Retinal pigment epithelial cell (primary cell): ENCODE measurements at places on chromosomes 6 and 20.

GRCh38 chr20:47154089-47154488, 202.4 kb downstream of the ZMYND8 start:
- DNase-seq, result no peak

DNA sequence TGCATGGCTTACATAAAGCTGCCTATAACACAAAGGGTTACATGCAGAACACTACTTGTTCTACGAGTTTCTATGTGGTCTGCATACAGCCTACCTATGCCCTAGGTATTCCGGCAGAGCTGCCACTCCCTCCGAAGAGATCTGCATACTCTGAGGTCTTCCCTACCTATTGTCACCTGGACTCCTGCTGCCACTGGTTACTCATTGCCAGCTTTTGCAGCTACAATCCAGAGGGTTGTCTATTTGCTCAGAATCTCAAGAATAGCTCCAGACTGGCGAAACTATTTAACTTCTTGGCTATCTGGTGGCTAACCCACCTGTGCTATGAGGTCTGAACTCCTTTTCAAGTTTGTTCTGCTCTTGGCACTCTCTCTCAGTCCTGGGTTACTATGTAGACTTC, 323.3 kb downstream of the BMP2 start:
- DNase-seq, result no peak

GRCh38 chr6:113562248-113562647, 294.9 kb upstream of the MARCKS start:
- no peak for DNase-seq

DNA sequence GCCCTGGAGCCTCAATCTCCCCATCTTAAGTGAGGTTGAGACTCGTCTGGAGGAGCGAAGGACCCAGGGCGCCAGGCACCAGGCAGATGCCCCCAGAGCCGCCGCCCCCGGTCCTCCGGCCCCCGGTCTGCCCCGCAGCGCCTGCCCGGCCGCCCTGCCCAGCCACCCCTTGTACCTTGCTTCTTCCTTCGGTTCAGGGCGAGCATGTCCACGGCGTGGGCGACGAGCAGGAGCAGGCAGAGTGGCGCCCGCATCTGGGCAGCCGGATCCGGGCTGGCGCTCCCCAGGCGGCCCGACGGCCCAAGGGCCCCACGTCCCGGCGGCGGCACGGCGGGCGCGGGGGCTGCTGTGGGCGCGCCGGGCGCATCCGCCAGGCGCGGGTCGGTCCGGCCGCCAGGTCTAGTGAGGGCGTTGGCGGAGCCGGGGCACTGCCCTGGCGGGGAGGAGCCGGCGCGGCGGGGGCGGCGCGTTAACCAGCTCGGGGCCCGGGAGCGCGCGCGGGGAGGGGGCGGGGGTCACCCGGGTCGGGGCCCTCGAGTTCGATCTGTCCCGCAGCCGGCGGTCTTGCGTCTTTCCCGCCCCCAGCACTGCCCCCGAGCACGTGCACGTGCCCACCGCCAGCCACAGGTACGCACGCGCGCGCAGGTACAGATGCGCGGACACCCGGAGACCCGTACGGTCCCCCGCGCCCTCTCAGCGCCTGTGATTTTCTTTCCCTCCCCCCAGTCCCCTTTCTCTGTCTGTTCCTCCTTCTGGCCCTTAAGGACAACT, at the start of gene RSPO4:
TSS of gene RSPO4 (minus strand) at position 401 of the 771 bp plus-strand sequence. CDS start at position 254, 147 bp downstream.
- no peak for DNase-seq

DNA sequence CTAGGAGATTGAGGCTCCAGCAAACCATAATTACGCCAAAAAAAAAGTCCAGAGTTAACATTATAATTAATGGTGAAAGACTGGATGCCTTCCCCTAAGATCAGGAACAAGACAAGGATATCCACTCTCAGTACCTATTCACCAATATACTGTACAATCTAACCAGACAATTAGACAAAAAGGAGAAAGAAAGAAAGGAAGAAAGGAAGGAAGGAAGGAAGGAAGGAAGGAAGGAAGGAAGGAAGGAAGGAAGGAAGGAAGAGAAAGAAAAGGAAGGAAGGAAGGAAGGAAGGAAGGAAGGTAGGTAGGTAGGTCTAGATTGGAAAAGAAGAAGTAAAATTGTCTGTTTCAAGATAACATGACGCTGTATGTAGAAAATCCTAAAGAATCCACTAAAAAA, 50.7 kb downstream of the TASP1 start:
- DNase-seq, result no peak

- DNase-seq, result no peak
Observed at GRCh38 chr6:164331026-164331425, 916.5 kb downstream of the QKI start.

DNA sequence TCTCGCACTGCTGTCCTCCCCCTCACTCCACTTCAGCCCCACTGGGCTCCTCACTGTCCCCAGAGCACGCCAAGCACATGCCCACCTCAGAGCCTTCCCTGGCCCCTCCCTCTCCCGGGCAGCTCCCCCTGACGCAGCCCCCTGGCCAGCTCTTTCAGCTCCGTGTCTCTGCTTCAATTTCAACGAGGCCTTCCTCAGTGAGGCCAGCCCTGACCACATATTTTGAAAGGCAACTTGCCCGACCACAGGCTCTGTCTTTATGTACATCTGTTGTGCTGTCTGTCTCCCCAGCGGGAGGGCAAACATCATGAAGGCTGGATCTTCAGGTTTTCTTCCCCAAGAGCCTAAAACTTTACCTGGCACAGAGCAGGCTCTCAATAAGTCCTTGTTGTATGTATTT, 44.6 kb downstream of the JPH2 start:
- no peak for DNase-seq

GRCh38 chr6:99912657-99913056, 81.4 kb downstream of the MCHR2 start:
- DNase-seq, result no peak

GRCh38 chr20:62675156-62675876, 33.0 kb downstream of the SLCO4A1 start:
- DNase-seq, result no peak

- no peak for DNase-seq
Observed at GRCh38 chr6:106752641-106753040, 123.3 kb downstream of the QRSL1 start.

GRCh38 chr20:30484009-30484748, 773.3 kb upstream of the DEFB115 start:
- no peak for DNase-seq

DNA sequence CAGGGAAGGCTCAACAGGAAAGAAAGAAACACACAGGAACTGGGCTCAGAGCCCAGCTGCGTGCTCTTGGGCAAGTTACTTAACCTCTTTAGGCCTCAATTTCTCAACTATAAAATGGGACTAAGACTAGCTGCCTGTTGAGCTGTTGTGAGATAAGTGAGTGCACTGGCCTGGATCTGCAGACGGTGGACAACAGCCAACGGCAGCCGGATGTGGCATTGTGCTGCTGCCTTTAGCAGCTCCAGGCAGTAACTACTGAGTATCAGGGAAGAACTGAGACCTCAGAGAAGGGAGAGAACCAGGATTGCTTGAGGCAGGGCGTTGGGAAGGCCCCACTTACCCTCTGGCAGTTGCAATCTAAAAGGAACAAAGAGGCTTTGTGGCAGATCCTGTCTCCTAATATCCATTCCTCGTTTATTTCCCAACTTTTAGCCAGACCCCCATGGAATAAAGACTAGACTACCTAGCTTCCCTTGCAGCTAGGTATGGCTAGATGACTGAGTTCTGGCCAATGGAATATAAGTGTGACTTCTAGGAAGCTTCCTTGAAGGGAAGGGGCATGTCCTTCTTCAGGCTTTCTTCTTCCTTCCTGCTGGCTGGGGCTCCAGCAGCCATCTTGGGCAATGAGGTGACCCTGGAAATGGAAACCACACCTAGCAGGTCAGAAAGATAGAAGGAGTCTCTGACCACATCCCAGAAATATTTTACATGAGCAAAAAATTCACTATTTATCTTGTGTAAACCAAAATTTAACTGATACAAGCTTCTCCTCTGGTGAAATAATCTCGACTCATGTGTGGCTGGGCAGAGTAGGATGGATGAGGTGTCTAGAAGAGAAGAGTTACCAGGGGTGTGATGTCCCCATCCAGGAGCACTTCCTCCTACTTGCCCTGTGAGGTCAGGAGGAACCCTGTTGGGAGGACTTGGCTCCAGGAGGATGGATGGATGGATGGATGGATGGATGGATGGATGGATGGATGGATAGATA, 67.6 kb downstream of the MRPL14 start:
- DNase-seq, result no peak

DNA sequence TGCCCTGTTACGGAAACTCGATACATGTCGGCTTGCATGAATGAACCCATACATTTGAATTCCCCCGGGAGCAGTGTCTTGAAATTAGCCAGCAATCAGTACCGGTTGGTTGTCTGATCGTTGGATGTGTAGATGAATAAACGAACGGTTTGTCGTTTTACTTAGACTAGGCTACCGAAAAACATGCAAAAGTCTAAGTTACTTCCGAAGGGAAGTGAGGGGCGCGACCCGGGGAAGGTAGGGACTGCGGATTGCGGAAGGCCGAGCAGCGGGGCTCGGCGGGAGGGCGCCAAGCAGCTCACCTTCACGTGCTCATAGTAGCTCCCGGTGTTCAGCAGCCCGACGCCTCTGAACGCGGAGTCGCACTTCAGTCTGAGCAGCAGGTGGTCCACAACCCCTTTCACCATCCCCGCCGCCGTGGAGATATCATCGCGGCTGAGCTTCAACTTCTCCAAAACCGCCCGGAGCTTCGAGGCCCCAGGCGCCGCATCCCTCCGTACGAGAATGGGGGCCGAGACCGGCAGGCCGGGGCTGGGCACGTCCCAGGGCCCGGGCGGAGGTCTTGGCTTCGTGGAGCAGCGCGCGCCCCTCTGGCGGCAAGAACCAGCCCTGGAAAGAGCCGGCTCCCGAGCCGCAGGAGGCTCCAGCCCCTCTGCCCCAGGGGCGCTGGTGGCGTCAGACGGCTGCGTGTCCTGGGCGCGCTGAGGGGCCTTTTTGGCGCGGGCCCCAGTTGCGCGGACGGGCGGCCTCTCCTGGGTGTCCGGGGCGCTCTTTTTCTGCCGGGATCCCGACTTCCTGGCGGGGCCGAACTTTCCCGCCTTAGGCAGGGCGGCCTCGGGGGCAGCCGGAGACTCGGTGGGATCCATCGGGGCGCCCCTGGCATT, 632 bp downstream of the CGAS start:
- no peak for DNase-seq

DNA sequence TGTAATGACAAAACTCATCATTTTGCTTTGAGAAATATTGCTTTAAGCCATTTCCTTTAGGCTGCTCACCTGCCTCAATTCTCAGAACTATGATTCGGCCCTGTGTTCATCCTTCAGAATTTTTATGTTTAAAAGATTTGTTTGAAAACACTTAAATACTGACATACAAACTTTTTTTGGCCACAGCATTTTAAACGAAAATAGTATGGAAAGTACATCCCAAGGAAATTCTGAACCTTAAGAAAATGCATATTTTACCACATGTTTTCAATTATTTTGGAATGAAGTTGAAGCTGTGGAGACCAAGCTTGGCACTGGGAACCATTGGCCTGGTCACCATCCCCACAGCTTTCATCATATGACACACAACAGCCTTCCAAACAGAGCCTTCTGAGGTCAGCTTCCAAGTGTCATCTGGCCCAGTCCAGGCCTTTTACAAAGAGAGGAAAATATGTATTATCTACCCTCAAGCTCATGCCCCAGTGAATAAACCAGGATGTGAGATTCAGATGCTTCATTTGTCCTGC, 83.3 kb downstream of the SOD2 start:
- no peak for DNase-seq

GRCh38 chr6:106648651-106649308, 19.4 kb downstream of the QRSL1 start:
- no peak for DNase-seq

- DNase-seq, result no peak
Observed at GRCh38 chr6:13360671-13361540, 32.6 kb upstream of the TBC1D7 start.

DNA sequence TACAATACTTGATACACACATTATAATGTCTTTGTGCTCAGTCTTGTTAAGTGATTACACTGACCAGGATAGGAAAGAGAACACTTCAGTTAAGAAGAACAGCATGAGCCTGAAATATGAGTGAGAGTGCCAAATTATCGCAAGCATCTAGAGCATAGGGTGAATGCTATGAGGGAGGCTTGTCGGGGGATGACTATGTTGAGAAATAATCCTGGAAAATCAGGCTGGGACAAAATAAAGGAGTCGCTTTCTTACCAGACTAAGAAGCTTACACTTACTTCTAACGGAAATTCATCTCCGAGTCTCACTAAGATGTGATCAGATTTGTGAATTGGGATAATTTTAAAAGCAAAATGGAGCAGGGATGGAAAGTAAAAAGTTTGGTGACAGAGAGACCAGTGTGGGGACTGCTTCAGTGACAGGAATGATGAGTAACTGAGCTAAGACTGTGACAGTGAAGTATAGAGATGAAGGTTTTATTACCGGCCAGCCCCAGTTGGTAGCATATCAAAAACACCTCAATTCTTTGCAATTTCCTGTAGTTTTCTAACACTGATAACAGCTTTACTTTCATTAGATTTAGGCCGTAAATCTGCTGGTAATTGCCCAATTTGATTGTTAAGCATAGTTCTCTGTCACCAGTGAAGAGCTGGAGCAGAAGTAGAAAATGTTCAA, 48.4 kb upstream of the DEFB112 start:
- DNase-seq, result no peak

DNA sequence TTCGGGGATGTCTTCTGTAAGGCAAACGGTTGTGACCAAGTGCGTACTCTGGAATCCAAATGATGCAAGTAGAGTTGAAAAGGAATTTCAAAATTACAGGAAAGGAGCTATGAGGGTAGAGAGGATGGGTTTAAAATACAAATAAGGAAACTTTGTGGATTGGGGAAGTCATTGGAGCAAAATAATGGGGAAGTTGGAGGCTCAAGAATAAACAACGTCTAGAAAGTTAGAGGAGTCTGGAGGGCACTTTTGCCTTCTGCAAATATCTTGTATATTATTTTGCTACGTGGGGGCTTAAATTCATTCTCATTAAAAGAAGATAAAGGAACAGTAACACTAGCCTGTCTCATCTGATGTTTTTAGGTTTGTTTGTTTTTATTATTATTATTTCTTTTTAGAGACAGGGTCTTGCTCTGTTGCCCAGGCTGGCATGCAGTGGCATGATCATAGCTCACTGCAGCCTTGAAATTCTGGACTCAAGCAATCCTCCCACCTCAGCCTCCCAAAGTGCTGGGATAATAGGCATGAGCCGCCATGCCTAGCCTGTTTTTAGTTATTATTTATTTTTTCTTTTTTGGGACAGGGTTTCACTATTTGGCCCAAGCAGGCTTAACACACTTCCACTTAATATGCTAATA, 55.0 kb upstream of the TNFAIP3 start:
- DNase-seq, result no peak

DNA sequence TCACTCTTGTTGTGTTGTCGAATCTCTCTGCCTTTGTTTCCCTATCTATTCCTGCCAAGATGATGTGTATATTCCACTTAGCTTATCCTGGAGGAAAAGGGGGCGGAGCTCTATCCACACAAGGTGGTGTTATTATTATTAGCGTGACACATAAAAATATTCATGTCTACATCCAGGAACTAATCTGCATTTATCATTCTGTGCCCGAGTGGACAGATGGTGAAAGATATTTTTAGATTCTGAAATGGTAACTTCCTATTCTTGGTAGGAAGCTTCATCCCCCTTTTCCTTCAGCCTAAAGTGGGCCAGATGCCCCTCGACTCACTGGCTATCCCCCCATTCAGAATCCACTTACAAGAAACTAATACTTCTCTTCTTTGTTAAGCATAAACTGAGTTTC, 2.0 kb downstream of the XKR7 start:
- DNase-seq, result no peak
